NCI-H1417 treated with DMSO at 0.1 percent for 48 hours (cell line): ENCODE measurements at places on chromosomes 5 and 9.

- DNase-seq = no peak
Measured at GRCh38 chr9:131433302-131433854, 39.5 kb downstream of the PRRC2B start.

DNA sequence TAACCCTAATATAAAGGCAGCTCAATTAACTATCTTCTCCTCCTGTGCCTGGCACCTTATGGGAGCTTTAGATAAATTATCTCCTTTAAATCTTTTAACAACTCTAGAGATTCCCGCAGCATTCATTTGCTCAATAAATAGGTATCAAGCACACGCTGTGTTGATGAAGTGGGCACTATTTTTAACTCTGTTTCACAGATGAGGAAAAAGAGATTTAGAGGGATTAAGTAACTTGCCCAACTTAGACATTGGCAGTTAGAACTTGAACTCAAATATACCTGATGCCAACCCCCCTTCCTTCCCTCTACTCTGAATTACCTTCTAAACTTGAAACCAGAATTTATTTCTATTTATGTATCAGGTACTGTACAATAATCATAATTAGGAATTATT lies 112.4 kb downstream of the SH3TC2 start:
- DNase-seq = no peak

GRCh38 chr9:131335368-131335755 lies 45.8 kb downstream of the PLPP7 start:
- no peak for DNase-seq

DNA sequence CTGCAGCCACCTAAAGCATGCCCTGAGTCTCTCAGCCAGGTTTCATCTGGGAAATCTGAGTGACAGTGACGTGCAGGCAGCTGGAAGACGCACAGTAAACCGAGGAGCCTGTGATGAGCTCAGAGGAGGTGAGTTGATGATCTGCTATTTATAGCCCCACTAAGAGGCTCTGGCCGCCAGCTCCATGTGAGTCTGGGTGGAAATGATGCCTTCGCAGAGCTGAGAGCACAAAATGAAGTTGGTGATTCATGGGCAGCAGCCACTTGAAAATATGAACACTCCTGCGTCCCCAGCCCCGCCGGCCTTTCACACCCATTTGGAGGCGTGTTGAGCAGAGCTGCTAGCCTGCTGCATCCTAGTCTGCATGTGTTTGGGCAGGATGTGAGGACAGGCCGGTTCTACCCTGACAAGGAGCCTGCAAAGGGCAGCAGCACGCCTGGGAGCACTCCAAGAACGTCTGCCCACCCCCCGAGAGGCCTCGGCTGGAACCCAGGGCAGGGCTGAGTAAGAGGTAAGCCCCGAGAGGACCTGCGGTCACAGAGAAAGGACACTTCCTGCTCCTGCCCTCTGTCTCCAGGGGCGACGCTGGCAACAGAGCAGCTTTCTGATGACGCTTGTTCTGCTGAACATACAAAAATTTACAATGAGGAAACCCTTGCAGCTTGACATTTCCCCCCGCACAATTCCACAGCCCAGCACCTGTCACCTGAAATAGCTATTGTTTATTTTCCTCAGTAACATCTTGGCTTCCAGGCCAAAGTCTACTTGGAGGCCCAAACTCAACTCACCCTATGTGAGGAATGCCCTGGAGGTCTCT lies 25.1 kb upstream of the CDKN2AIPNL start:
- peak; percentile 4 for DNase-seq

DNA sequence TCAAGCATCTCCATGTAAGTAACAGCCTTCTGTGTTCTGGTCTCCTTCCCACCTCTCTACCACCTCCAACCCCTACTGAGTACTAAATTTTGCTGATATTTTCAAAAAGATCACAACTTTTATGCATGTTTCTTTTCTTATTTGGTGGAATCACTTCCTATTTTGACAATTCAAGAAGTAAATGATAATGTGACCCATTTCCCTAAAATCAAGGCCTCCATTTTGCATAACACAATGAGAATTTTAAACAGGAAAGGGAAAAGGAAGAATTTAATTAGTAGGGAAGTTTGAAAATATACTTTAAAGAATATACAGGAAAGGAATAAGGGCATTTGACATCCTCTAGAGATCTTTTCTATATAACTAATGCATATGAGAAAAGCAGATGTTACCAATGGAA lies 212.9 kb upstream of the RASA1 start:
- DNase-seq = no peak

- no peak for DNase-seq
Measured at GRCh38 chr9:128781187-128782070, 5.6 kb upstream of the TBC1D13 start.

DNA sequence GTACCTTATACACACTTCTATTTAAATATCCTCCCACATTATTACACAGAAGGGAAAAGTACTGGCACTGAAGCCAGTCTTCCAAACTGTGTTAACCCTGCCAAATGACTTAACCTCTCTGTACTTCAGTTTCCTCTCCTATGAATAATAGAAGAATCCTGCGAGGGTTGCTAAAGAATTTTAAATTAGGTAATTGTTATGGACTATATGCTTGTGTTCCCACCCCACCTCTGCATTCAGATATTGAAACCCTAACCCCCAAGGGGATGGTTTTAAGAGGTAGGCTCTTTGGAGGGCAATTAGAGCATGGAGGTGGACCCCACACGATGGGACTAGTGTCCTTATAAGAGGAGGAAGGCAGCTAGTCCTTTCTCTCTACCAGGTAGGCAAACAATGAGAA lies 72.7 kb downstream of the TTLL11 start:
- no peak for DNase-seq

DNA sequence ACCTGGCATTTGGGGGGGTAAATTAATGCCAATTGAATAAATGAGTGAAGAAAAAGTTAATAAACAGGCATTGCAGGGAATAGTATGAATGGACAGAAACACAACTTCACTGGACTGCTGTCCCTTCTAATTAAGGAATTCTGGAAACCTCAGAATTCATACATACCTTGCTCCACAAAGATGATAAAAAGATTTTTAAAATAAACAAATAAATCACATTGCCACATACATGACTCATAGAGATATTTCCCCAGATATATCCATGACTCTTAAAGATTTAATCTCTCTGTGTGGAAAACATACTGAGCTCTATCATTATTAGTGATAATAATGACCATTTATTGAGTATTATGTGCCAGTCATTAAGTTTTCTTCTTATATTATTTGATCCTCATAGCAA lies 469.0 kb upstream of the MEF2C start:
- no peak for DNase-seq

DNA sequence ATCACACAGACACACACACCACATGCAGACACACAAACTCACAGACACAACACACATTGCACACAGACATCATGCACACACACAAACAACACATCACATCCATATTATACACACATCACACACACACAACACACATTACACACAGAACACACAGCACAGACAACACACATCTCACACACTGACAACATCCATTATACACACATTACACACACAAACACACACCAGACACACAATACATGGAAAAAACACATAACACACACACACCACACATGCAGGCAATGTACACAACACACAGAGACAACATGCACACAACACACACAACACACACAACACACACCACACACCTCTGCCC lies 4.8 kb upstream of the CCDC187 start:
- no peak for DNase-seq

- no peak for DNase-seq
Measured at GRCh38 chr9:34581318-34581717, 8.2 kb downstream of the CNTFR start.

DNA sequence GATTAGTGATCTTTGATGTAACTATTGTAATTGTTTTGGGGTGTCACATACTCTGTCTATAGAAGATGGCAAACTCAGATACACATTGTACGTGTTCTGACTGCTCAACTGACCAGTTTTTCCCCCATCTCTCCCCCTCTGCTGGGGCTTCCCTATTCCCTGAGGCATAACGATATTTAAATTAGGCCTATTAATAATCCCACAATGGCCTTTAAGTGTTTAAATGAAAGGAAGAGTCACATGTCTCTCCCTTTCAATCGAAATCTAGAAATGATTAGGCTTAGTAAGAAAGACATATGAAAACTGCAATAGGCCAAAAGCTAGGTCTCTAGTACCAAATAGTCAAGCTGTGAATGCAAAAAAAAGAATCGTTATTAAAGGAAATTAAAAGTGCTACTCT lies 265.6 kb downstream of the TMEM232 start:
- DNase-seq = no peak

DNA sequence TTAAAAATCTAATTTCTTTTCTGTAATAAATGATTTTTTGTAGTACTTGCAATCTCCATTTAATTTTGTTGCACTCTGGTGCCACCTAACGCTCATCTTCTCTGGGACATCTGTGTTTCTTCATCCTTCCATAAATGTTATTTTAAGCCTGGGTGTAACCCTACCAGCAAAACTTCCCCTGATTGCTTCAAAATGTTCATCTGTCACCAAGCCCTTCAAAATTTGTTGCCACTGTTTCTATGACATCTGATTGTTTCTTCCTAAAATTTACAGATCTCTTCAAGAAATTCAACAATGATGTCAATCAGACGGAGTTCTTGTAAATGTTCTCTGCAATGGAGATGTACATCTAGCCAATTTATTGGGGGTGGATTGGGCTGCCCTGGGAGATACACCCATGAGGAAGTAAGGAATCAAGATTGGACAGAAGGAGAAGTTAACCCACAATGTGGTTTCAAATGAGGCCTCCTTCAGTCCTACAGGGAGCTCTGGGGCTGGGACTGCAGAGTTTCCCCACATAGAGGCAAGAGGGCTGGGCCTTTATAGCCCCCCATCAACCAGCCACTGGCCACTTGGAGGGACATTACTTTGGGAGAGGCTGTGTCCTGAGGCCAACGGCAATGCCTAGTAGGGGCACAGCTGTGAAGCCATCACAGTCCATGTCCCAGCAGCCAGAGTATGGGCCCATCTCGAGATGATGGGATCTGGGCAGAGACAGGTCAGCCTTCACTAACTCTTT lies 23.3 kb downstream of the MCTP1 start:
- no peak for DNase-seq

- no peak for DNase-seq
Measured at GRCh38 chr9:130356033-130356432, 88.7 kb upstream of the ASS1 start.

DNA sequence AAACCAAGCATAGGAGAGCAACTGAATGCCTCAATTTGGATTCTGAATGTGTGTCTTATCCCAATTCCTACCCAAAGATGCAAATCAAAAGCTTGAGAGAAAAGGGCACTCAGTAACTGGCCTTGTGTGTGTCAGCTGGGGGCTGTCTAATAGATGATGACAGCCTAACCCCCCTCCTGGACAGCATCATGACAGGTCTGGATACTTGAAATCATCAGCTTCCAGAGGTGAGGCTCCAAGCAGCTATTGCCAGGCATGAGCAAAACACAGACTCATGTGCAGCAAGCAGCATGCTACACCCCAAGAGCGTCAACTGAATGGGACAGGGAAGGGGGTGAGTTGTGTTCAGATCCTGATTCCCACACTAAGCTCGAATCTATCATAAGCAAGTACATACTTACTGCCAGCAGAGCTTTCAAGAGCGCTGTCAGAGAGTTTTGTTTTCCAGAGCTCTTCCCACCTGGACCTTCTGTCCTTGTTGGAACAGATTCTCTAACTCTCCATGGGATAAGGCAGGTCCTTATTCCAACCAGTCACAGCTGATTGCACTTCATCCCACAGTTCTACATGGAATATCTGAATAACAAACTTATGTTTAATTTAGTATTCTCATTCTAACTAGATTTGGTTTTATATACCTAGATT lies 467.5 kb downstream of the DTWD2 start:
- DNase-seq = no peak

DNA sequence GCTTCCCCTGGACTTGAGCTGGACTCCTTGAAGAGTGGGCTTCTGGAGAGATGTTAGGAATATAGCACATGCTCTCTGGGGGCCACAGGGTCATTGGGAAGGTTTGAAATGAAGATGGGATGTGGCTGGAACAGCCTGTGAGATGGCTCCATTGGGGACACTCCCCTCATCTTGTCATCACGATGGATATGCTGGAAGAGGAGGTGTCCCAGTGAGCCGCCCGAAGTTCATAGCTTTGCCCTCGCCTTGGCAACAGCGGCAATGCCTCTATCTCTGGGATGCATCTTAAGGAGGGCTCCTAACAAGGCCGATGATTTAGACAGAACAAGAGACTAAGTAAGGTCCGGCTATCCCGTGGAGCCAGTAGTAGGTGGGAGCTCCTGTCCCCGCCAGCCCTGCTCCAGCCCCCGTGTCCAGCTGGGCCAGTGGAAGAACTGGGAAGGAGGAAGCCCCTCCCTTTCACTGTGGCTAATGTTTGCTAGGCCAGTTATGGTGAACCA lies 23.9 kb downstream of the AMBP start:
- DNase-seq = no peak

GRCh38 chr5:107502676-107503060 lies 168.1 kb downstream of the EFNA5 start:
- no peak for DNase-seq

DNA sequence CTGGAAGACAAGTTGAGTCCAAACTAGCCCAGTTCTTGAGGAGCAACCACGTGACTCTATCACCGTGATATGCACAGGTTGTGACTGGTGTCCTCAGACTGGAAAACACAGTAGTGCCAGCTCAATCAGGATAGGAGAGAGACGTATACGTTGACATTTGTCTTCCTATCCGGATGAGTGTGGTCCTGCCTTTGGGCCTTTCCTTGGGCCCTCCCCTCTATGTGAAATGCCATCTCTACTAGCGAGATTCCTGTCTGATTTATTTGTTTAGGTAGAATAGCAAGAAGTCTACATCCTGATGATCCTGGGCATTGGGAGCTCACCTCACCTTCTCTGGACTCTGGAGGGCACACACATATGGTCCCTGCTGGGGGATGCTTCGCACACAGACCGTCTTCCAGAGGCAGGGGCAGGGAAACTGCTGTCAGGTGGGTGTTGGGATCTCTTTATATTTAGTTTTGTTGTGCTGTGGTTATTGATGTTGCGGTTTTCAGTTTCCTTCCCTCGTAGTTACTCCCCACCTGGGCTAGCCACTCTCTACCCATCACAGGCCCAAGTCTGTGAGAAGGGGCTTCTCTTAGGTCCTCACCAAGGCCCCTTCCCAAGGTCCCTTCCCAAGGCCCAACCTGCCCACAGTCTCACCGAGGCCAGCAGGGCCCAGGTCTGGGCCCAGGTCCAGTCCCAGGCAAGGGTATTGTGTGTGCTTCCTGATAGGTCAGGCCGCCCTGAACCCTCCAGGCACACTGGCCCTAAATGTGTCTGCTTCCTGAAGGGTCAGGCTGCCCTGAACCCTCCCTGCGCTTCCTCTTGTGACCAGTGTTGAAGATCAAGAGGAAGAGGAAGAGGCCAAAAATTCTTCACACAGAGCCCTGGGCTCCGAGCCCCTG lies 19.0 kb upstream of the SPINK4 start:
- no peak for DNase-seq
